NCI-H510A treated with DMSO at 0.1 percent for 48 hours (cell line): ENCODE measurements at places on chromosomes 13 and 19.

GRCh38 chr13:36885901-36886300, 34.1 kb downstream of the SMAD9 start:
- peak; percentile 61 for DNase-seq

DNA sequence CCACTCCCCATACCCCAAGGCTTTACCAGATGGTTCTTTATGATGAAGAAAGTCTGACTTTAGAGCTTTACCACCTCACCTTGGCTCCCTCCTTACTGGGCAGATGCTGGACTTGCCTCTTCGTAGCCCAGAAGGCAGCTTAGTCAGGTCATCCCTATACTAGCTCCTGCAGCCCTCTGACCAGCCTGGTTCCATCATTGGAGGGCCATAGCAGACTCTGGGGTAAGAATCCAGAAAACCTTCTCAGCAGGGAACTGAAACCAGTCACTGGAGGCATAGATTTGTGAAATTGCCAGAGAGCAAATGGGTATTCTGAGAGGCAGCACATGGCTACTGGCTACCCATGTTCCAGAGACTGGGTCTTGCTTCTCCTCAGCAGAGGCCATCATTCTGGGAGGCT, 21.8 kb upstream of the ZNF492 start:
- no peak for DNase-seq

DNA sequence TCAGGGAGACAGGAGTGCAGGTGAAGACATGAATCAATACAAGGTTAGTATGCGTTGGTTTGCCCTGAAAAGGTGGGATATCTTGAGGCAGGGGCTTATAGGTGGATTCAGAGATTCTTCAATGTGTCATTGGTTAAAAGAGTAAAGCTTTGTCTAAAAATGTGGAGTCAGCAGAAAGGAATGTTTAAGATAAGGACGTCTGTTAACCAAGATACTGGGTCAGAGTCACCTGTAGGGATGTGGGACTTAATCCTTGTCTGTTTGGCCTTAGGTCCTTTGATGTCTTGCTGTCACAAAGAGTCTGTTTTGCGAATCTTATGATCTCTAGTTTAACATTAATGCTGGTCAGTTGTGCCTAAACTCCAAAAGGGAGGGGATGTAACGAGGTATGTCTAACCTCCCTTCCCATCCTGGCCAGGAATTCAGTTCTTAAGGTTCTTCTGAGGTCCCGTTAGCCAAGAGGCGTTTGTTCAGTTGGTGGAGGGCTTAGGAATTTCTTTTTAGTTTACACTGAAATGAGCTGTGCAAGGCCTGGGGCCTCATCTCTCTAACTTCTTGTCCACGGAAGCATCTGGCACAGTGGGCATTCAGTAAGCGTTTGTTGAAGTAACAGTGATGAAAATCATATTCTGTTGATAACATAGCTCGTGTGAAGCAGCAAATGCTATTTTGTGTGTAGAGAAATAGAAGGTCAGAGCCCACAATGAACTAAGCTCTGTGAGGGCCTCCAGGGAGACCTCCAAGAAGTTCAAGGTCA, 96.2 kb upstream of the RNF113B start:
- no peak for DNase-seq

- DNase-seq: no peak
Observed at GRCh38 chr19:48683349-48683748, 10.5 kb upstream of the NTN5 start.

GRCh38 chr13:76223999-76224398, 587.9 kb downstream of the LMO7 start:
- no peak for DNase-seq

GRCh38 chr13:44273991-44274770, 99.4 kb upstream of the SERP2 start:
- DNase-seq: no peak

DNA sequence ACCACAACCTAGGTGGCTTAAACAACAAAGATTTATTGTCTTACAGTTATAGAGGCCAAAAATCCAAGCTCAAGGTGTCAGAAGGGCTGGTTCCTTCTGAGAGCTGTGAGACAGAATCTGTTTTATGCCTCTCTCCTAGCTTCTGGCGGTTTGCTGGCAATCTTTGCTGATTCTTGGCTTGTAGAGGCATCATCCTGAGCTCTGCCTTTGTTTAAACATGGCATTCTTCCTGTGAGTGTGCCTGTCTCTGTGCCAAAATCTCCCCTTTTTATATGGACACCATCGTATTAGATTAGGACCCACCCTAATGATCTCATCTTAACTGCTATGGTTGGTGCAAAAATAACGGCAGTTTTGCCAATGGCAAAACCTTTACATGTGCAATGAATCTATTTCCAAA, 169.1 kb downstream of the CACNA1A start:
- DNase-seq: no peak

- DNase-seq: no peak
Observed at GRCh38 chr19:14577264-14577663, 5.4 kb upstream of the NDUFB7 start.

- peak; percentile 75 for DNase-seq
Observed at GRCh38 chr19:19034204-19034624, 811 bp downstream of the ARMC6 start.

- DNase-seq: no peak
Observed at GRCh38 chr13:77456271-77456670, 79.2 kb upstream of the SCEL start.

DNA sequence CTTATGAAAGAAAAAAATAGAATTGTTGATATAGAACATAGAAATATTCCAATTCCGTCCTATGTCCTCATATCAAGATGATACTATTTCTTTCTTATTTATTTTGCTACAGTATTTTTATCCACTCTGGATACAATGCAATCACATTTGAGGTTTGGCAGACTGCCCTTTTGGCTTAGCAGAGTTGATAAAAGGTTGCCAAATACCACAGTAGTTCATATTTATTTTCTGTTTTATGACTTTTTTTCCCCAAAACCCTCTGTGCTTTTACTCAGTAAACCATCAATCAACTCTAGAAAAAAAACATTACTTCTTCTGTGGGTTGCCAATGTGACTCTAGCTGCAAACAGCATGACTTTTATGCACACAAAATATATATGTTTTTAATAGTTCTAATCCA, 424.5 kb downstream of the PCDH9 start:
- DNase-seq: no peak

GRCh38 chr13:50918567-50918966, 9.0 kb downstream of the RNASEH2B start:
- DNase-seq: no peak

DNA sequence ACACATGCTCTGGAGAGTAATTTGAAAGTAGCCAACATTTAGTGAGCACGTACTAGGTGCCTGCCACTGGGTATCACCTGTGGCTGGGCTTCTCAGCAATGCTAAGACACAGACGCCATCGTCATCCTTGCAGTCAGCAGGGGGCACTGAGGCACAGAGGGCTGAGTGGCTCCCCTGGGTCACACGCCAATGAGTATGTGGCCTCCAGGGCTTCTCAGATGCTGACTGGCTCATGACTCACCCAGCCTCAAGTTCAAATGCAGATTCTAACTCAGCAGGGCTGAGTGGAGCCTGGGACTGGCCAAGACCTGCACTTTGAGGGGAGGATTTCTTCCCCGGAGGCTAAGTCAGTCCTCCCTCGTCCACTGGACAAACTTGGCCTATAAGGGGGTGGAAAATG, 115.1 kb upstream of the CACNA1A start:
- DNase-seq: no peak

GRCh38 chr13:48888613-48889012, 87.1 kb upstream of the FNDC3A start:
- DNase-seq: no peak

- no peak for DNase-seq
Observed at GRCh38 chr13:109999659-110000533, 213.5 kb upstream of the IRS2 start.

DNA sequence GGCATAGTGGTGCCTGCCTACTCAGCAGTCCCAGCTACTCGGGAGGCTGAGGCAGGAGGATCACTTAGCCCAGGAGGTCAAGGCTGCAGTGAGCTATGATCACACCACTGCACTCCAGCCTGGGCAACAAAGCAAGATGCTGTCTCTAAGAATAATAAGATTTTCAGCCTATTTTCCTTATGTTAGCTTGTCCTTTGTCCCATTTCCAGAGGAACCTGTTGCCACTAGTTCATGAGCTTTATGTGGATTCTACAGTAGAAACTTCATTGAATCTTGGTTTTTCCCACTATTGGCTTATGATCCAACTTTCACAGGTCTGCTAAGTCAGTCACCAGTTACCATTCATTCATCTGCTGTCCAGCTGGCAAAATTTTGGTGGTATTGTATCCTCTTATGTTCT, 18.2 kb downstream of the FFAR2 start:
- no peak for DNase-seq

DNA sequence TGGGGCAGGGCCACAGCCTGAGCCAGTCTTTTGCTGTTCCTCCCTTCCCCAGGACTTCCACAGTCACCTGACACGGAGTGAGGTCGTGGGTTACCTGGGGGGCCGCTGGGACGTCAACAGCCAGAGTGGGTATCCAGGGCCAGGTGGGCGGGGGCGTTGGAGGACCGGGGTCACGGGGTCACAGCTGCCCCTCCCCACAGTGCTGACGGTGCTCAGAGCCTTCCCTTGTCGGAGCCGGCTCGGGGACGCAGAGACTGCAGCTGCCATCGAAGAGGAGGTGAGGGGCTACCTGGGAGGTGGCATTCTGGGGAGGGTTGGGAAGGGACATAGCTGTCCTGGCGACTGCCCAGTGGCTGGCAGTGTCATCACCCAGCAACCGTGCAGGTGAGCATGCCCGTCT, 11.5 kb downstream of the MPND start:
- no peak for DNase-seq

- DNase-seq: no peak
Observed at GRCh38 chr19:447064-447426, 13.8 kb downstream of the SHC2 start.

DNA sequence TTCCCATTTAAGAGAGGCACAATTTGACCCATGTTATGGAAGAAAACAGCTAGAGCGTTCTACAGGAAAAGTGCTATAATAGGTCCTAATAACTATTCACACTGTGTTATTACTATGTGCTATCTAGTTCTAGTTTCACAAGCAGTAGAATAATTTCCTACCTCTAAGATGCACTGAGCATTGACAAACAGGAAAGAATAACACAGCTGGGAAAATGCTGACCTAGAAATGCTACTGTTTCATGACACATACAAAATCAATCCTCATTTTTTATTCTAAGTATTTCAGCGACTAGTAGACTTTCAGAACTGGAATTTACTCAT, 259.5 kb downstream of the ITGBL1 start:
- DNase-seq: no peak

DNA sequence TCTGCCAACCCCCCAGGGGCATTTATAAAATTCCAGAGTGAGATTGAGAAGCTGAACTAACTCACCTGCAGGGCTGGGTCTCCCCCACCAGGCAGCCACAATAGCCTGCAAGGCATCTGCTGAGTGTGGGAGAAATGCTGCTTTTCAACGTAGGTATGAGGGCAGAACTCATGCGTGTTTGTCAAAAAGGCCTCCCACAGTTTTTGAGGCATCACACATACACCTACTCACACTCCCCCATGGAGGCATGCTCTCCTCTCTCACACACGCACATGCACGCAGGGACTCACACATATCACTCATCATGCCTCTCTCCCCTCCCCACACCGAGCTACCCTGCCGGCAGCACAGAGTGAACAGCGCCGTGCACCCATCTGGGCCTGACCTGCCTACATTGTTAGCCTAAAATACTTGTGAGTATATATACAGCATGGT, 390.5 kb downstream of the FGF9 start:
- no peak for DNase-seq

DNA sequence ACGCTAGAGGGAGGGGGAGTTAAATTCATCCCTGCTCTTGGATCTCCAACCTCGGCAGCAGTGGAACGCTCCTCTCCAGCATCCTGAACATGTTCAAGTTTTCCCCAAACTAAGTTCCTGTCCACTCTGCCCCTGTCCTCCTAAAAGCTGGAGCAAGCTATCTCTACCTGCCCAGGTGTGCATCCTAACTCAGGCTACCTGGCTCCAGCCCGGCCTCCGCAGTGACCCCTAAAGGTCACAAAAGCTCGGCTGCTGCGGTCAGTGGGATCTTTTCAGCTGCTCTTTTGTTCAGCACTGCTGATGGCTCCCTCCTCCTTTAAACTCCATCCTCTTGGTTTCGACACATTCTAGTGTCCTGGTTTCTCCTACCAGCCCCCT, 1.4 kb downstream of the DCUN1D2 start:
- no peak for DNase-seq

DNA sequence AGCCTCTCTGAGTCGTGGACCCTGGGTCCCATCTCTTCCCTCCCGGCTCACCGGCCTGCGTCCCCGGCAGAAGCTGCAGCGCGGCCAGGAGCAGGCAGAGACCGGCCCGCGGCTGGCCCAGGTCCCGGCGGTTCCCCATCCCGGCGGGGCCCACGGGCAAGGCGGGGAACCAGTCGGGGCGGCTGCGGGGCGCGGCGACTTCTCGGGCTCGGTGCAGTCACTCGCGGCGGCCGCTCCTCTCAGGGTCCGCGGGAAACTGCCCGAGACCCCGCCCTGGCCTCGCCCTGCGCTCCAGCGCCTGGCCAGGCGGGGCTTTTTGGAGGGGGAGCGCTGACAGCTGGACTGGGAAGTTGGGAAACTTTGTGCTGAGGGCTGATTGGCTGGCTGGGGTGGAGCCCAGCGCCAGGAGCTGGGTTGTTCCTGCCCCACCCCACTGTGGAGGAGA, at the start of gene COL5A3:
COL5A3 (minus strand) TSS at position 258 of the 445 bp plus-strand sequence; CDS start at position 139, 119 bp downstream.
- DNase-seq: no peak

DNA sequence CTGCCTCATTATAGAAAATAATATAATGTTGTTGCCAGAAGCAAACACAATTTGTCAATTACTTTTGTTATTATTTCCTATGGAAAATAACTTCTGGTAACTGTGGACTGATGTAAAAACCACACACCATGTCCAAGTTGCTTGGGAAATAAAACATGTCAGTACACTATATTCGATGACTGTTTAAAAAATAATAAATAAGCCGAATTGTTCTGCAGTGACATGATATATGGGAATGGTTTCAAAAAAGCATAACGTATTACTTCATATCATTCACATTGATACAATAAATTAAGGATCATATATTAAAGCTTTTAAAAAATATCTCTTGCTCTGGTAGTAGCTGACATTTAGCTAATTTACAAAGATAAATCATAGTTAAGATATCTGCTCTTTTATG, 2062.1 kb downstream of the PCDH9 start:
- DNase-seq: no peak

GRCh38 chr13:94641409-94641941, 39.8 kb downstream of the GPR180 start:
- peak; percentile 74 for DNase-seq
